ENCODE measurements at places on chromosomes 7 and 10.

- no peak for DNase-seq
These were observed 148.9 kb upstream of the PFKP start for GRCh38 chr10:2918489-2918888.

- DNase-seq = no peak
These were observed 24.4 kb downstream of the GNG11 start for GRCh38 chr7:93945756-93946535.

DNA sequence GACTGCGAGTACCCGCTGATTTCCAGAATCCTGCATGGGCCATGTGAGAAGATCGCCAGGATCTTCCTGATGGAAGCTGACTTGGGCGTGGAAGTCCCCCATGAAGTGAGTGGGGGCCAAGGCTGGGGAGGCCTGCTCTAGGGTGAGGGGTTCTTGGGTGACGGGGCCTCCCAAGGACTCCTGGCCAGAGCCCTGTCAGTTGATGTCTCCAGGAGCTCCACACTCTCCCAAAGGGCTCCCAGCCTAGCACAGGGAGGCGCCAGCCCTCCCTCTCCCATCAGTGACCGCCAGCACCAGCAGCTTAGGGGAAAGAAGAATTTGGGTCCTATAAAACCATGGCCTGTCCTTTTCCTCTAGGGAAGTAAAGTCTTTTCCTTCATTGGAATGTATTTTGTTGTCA, 9.8 kb upstream of the ZNF22 start:
- no peak for DNase-seq

GRCh38 chr10:504121-504611, 185.3 kb downstream of the DIP2C start:
- no peak for DNase-seq

- no peak for DNase-seq
These were observed 48.3 kb downstream of the PNLIPRP2 start for GRCh38 chr10:116669080-116669479.

GRCh38 chr7:15914611-15915010, 228.1 kb upstream of the MEOX2 start:
- DNase-seq = no peak

- peak; percentile 70 for DNase-seq
These were observed 4.9 kb downstream of the SMARCD3 start for GRCh38 chr7:151243408-151244195.

- peak; percentile 59 for DNase-seq
These were observed 178.3 kb downstream of the PRKCQ start for GRCh38 chr10:6401558-6402348.

- no peak for DNase-seq
These were observed 293.1 kb downstream of the C7orf25 start for GRCh38 chr7:42618651-42619360.

DNA sequence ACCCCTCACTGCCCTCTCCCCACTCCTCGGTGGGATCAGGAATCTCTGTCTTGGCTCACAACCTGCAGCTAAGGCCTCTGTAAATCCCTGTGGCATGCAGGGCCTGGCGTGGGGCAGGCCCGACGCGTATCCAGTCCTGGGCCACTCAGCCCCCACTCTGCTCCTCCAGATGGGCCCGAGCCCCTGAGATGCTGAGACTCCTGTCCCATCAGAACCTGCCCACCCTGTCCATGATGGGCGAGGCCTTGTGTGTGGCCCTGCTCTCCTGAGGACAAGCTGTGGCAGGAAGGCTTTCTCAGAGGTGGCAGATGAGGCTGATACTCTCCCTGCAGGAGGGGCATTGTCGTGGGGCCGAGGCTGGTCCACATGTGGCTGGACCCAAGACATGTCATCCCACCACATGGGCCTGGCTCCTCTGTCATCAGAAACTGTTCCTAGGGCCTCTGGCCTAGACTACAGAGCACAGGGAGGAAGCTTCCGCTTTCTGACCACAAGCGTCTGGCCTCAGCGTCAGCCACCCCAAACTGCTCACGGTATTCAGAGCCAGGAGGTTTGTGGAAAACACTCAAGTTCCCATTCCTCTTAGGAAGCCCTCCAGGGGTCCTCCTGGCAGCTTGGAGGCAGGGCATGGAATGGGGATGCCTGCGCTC, 6.0 kb downstream of the ALOX5 start:
- no peak for DNase-seq

- no peak for DNase-seq
These were observed 324.1 kb downstream of the C7orf25 start for GRCh38 chr7:42587806-42588205.

Data from central memory CD4-positive, alpha-beta T cell (primary cell).